Activated T-helper 2 cell treated with anti-CD3 and anti-CD28 coated beads, Interferon-gamma antibody, Interleukin-2, Interleukin-4, amounts not matched to agents 10 μg/mL and 5 μg/mL and 100 μg/mL, durations not matched to agents 14 hours and 24 hours and 36 hours (primary cell): ENCODE measurements at places on chromosomes 2 and 18. TPM values are rescaled to one million over a fixed set of nuclear protein-coding genes. Genes with fewer than 3 reads are reported as not detected.
A peak's percentile ranks its signal among the peaks of the same experiment; 100 is the strongest.

The TACR1 gene
- total RNA-seq, result not detected in 2 replicates

The KCMF1 gene
- 82.6 and 86.3 TPM in 2 replicates for total RNA-seq

The ST8SIA5 gene
- 0.05 and 0.39 TPM in 2 replicates for total RNA-seq

The CYP26B1 gene
- total RNA-seq, result not detected in 2 replicates

The CREG2 gene
- total RNA-seq, result not detected in 2 replicates

The KIAA2012 gene
- total RNA-seq, result not detected in 2 replicates

The OXER1 gene
- total RNA-seq, result 1.1 and 1.3 TPM in 2 replicates

The TFCP2L1 gene
- 0.11 TPM in 1 of 2 replicates, not detected in the other for total RNA-seq

The ABCG8 gene
- 0.23 TPM in 2 replicates for total RNA-seq

The GYPC gene
- 119 and 128 TPM in 2 replicates for total RNA-seq

The MEP1B gene
- total RNA-seq, result 0.21 TPM in 1 of 2 replicates, not detected in the other

The ZNF892 gene
- 4.7 and 4.8 TPM in 2 replicates for total RNA-seq

The C2orf92 gene
- 17.2 and 21.8 TPM in 2 replicates for total RNA-seq

The PTPRN gene
- 1.1 and 1.6 TPM in 2 replicates for total RNA-seq

The ALLC gene
- not detected in 2 replicates for total RNA-seq

DNA sequence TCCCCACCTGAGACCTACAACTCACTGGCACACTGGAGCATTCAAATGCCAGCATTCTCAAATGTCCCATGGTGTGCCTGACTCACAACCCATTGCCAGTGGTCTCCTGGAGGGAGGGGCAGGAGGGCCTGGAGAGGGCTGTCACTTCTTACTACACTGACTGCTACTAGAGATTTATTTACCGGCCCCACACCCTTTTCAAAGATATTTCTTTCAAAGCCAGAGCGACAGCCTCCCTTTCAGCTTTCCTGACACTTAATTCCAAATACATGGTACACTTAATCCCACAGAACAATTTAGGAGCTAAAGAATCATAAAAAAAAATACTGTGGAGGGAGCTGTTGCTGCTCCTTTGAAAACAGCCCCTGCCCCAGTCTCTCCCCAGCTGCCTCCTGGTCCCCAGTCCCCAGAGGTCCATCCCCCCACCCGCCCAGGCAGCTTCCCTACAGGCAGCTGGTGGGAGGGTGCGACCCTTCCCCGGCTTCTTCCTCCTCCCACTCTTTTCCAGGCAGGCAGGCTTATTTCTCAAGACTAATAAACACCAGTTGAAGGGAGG, 129.1 kb upstream of the SMAD2 start:
- no peak for DNase-seq

- DNase-seq, result no peak
Measured at GRCh38 chr2:231710799-231711676, 2.7 kb downstream of the PTMA start.

DNA sequence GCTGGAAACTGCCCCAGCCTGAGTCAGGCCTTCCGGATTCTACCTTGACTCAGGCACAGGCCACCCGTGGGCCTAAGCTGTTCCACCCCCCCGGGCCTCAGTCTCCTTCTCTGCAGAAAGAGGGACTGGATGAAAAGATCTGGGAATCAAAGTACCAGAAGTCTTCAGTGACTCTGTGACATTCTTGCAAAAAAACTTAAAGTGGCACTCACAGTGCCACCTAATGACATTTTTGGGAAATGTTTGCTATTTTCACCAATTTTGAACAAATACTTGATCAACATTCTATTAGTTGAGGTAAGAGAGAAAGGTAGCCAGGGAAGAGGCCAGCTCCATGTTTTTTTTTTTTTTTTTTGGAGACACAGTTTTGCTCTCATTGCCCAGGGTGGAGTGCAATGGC, 48.3 kb upstream of the ACAA2 start:
- DNase-seq, result no peak

DNA sequence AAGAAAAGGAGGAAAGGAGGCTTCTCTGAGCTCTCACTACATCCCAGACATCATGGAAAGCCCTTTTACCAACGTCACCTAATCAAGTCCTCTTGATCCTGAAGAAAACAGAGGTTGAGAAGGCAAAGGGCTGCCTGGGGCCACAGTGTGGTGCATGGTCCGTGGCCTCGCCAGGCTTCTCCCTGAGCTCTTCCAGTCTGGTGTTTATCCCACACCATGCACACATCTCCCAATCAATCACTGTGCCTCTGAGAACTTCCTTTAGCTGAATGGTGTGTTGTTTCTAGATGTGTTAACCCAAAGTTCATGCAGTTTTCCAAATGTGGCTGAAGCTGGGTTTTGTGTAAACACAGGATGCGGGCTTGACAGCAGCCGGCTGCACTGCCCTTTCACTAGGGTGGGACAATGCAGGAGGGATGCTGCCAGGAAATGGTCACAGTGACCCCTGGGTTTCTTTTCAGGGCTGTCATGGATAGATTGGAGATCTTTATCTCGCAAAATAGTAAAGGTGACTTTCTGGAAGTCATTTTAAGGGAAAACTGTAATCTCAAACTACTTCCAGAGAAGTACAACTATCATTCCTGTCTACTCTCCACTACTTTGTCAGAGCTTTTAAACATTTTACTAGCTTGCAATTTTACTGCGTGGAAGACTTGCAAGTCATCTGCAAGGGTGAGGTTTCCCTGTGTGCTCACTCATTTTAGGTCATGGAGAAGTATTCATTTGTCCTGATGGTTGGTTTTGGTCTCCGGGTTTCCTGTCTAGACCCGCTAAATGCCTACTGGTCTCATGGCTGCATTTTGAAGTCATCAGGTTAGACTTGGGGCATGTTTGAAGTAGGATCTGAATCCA, 54.6 kb downstream of the IL1R2 start:
- no peak for DNase-seq

GRCh38 chr2:156481312-156481711, 45.1 kb downstream of the GPD2 start:
- no peak for DNase-seq

- DNase-seq, result no peak
Measured at GRCh38 chr2:28516950-28517349, 21.1 kb downstream of the PLB1 start.

- DNase-seq, result no peak
Measured at GRCh38 chr18:63606526-63606925, 19.4 kb downstream of the SERPINB13 start.

GRCh38 chr2:1205853-1206252, 207.4 kb upstream of the TPO start:
- no peak for DNase-seq

GRCh38 chr2:183229386-183229785, 105.1 kb downstream of the NUP35 start:
- DNase-seq, result no peak

DNA sequence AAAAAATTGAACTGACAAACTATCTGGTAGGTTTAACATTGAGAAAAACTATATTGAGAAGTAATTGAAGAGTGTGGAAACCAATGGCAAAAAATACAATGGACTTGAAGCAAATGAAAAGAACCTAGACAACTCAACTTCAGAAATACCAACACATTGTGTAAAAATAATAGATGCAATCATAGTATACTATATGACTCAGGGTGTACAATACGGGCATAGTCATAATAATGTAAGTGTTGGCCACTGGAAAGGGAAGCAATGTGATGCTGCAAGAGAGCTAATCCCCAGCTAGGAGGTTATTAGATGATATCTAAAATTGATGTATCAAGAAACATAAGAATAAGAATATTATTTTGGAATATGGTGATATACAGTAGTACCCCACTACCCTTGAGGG, 45.3 kb downstream of the SMAD7 start:
- DNase-seq, result no peak

GRCh38 chr2:116057538-116057937, 1615.1 kb downstream of the DPP10 start:
- no peak for DNase-seq

- no peak for DNase-seq
Measured at GRCh38 chr2:129767346-129768035, 212.0 kb upstream of the RAB6C start.

DNA sequence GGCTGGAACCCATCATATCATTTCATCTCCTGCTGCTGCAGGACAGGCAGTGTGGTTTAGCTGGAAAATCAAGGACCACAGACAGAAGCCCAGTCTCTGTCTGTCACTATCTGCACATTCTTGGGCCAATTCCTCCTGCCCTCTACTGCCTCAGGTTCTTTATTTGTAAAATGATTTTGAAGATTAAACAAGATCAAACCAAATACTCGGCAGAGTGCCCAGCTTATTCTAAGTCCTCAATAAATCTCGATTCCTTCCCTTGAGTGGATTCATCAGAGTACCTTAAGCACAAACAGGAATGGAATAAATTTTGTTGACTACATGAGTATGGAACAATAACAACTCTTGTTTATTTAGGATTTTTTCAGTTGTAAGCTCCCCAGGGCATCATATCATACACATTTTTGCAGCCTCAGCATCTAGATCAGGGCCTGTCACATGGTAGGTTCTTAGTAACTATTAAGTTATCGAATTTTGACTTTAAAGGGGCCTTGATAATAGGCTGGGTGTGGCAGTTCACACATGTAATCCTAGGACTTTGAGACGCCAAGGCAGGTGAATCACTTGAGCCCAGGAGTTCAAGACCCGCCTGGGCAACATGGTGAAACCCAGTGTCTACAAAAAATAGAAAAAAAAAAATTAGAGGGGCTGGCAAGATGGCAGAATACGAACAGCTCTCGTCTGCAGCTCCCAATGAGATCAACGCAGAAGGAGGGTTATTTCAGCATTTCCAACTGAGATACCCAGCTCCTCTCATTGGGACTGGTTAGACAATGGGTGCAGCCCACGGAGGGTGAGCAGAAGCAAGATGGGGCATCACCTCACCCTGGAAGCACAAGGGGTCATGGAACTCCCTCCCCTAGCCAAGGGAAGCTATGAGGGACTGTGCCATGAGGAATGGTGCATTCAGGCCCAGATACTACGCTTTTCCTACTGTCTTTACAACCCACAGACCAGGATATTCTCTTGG, 11.1 kb downstream of the RHOB start:
- DNase-seq, result no peak

DNA sequence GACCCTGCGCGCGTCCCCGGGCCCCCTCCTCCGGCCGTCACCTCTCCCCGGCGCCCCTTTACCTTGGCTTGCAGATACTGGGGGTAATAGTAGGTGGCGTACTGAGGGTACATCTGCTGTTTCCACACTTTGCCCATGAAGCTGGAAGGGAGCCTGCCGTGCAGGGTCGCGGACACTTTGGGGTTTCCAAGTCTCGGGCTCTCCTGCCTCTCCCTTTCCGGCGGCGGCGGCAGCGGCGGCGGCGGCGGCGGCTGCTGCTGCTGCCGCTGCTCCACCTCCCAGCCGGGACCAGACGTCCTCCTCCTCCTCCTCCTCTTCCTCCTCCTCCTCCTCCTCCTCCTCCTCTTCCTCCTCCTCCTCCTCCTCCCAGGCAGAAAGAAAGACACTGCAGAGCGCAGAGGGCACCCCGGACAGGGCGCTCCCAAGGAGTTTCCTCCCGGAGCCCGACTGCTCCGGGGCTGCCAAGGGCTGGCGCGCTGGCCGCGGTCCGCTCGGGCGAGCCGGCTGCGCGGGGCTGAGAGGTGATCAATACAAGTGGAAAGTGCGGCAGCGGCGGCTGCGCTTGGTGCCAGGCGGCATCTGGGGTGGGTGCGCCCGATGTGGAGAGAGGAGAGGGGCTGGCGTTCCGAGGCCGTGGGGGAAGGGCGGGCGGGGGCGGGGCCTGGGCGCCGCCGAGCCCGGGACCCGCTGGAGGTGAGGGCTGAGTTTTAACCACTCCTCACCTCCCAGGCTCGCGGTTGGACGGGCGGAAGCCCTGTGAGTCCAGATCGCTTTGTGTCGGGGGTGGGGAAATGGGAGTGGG, at the start of gene RBMS1:
TSS of gene RBMS1 (minus strand) at position 581 of the 802 bp plus-strand sequence. CDS start at position 137, 444 bp downstream.
- DNase-seq, result peak; percentile 35

DNA sequence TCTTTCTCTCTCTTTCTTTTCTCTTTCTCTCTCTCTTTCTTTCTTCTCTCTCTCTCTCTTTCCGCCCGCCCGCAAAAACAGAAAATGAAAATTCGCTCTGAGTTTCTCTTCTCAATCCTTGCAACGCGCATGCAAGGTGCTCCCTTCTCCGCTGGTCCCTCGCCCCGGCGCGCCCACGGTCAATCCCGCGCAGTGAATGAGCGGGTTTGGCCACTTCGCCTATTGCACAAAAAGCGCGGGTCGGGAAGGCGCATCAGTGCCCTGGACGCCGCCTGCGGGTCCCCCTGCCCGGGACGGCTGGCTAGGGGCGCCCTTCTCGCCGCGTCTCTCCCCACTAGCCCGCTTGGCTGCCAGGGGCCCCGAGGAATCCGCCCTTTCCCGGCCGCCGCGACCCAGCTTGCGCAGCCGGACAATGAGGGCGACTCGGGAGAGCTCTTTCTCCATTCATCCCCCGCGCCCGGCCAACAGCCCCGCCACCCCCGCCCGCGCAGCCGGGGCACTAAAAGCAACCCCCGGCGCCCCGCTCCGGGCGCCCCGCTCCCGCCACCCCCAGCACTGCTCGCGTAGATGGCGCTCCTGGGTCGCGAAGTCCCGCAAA, 706 bp downstream of the LAMA1 start:
- no peak for DNase-seq

GRCh38 chr2:127105656-127106456, 1.1 kb downstream of the BIN1 start:
- no peak for DNase-seq

- no peak for DNase-seq
Measured at GRCh38 chr2:138780908-138781307, 718 bp upstream of the NXPH2 start.

DNA sequence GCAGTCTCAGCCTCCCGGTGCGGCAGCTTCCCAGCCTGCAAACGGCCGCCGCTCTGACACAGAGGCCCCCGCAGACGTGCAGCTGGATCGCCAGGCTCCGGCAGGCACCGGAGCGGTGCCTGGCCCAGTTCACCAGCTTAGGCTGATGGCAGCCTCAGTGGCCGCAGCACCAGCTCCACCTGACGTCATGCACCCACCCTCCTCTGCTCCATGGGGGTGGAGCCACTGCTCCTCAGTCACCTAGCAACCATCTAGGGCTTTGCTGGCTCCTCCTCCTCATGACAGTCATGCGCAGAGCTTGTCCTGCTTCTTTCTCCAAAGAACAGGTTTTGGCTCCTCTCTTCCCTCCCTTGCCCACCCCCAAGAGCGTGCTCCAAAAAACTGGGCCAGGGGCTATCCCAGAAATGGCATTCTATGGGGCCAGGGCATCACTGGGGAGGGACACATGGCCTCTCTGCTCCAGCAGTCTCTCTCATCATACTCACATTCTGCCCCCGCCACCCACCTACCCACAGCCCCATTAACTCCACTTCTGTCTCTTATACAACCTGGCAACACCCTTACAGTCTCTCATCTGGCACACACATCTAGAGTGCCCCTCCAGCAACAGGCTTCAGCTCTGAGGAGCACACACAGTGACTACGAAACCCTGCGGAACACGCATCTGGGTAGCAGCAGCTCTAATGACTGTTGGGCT, 5.5 kb downstream of the DCTN1 start:
- DNase-seq, result no peak

- DNase-seq, result no peak
Measured at GRCh38 chr2:112627060-112628040, 18.4 kb upstream of the SLC20A1 start.

DNA sequence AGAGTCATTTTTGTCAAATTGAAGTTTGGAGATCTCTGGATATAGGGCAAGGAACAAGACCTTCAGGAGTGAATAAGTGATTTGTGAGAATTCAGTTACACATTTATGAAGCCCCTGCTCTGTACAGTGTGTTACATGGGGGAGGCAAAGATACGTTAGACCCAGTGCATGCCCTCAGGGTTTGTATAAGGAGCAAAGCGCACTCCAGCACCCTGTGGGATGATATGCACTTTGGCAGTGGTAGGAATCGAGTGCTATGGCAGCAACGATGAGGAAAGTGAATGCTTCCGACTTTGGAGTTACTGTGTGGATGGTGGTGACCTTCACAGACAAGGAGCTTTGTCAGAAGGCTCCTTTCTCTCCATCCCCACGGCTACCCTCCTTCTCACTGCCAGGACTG, 74.3 kb upstream of the ALPP start:
- DNase-seq, result no peak

- DNase-seq, result no peak
Measured at GRCh38 chr2:57906152-57906732, 140.4 kb upstream of the VRK2 start.
